ENCODE measurements at places on chromosomes 13 and 19.
A peak's percentile ranks its signal among the peaks of the same experiment; 100 is the strongest.

DNA sequence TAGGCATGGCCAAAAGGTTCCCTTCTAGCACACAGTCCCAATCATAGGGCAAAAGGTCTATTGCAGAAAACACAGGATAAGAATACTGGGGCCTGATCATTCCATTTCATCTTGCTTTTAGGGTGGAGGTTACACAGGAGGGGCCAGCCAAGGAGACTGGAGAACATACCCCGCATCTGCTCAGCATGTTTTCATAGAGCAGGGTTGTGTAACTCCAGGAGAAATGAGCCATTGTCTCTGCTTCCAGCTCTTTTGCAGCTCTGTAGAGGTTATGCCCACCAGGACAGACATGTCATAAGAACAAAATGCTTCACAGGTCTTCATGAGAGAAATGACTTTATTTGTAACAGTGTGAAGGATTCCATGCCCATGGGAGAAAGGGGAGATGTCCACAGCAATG lies 742.8 kb downstream of the DACH1 start:
- no peak for DNase-seq

DNA sequence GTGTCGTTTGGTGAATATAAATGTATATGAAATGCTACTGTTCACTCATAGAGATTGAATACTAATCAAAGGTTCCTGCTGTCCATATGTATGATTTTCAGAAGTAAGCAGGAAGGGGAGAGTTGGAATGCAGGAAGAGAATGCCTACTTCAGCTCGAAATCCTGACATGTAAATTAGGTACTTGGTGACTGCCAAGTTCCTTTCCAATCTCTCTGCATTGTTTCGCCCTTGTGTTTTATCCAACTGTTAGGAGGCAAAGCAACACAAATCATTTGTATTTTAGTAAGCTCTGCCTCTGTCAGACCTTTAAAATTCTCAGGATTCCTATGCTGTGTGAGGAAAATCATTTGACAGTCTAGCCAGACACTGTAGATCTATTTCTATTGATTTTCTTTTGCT lies 9.0 kb downstream of the STARD13 start:
- no peak for DNase-seq

DNA sequence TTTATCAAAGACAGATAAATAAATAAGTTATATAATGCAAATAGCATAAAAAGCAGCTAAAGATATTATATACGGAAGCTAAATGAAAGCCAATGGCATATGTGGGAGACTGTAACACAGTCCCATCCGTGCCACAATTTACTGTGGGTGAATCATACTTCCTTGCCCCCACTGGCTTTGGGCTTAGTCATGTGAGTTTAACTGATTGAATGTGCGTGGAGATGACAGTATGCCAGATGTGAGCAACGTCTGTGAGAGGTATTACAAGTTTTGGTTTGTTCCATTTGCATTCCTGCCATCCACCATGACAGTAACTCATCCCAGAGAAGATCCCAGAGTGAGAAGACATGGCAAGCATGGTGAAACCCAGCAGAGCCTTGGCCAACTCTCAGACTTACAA lies 340.0 kb downstream of the SUCLA2 start:
- DNase-seq: no peak

DNA sequence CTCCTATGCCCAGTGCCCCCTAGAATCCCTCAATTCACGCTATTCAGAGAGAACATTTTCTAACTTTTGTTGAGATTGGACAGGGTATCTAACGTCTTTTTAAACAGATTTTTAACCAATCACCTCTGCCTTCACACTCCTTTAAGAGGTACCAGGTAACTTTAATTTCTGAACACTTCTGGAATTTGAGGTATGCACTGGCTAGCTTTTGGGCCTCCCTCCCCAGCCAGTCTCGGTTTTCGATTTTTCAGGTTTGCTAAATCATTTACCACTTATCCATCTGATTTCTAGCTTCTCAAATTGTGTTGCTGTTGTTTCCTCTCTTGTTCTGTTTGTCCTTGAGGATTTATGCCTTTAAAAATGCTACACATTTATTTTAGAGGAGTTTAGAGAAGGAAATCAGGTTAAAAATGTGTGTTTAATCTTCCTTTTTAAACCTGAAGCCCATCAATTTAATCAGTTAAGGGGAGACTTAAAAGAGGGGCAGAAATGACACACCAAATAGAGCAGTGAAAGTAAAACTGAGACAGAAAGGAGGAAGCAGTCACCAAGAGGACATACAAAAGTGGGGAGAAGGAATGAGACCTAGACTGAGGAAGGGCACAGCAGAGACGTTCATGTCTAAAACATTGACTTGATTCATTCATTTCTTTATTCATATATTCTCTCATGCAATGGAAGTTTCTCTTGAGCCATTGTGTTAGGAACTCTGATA lies 139.6 kb upstream of the HTR2A start:
- DNase-seq: no peak

- peak; percentile 32 for DNase-seq
These were observed 3.9 kb upstream of the PLPP2 start for GRCh38 chr19:294946-295686.

DNA sequence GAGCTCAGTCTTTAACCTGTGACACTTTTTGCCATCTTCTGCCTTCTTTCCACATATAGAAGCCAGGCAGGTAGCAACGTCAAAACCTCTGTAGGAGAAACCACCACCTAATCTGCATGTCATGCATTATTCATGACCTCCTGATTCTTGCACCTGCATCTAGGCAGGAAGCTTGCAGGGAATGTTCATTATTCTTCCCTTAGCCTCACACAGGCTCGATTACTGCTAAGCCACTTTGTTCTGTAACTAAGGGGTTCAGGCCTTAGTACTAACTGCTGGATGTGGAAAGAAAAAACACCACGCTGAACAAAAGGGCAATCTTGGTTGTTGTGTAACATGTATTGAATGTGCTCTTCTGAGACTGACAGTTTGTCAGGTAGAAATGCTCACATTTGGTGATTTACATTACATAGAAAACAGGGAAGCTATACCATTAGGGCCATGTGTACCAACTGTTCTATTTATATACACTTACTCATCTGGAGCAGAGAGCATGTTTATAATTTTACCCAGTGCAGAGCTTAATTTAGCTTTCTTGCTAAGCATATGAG lies 366.9 kb downstream of the KLF12 start:
- no peak for DNase-seq

DNA sequence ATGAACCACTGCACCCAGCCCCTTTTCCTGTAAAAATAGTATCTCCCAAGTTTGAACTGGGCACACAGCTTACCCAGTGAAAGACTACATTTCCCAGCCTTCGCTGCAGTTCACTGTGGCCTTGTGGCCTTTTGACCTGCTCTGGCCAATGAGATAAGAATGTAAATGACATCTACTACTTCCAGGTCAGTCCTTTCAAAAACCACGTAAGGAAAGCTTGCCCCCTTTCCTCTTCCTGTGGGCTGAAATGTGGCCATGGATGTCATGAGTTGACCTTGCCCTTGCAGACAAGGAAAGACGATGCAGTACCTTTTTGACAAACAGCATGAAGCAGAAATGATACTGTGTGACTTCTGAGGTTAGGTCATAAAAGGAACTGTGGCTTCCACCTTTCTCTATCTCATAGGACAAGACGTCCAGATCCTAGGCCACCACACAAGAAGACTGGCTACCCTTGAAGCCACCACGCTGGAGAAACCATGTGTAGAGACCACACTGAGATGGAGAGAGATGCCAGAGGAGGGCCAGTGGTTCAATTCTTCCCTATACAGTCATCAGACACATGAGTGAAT lies 19.9 kb downstream of the ACER1 start:
- no peak for DNase-seq

DNA sequence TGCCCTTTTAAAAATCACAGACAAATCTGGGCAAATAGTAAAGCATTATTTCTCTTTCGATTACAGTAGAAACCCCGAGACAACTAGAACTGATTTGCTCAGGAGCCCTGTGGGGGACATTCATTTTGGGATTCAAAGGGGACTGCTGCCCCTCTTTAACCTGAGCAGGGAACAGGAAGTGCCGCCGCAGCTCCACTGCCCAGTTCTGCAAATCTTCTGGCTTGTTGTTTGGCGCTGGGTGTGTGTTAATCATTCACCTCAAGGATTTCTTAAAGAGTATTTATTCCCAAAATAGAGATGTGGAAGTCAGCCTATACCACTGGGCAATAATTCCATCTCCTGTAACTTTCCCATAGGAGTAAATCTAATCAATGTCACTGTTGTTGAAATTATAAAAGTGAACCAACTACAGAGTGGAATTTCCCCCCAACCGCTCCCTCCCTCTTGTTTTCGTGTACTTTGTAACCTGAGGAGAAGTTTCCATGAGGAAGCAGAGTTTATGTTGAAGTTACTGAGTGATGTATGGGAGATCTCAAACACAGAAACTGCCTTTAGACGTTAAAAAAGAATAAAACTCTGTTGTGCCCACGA lies 515.8 kb downstream of the KLF12 start:
- DNase-seq: no peak

- DNase-seq: no peak
These were observed 36.7 kb upstream of the STK24 start for GRCh38 chr13:98613591-98613990.

GRCh38 chr19:8108560-8109445 lies 40.6 kb downstream of the FBN3 start:
- no peak for DNase-seq

DNA sequence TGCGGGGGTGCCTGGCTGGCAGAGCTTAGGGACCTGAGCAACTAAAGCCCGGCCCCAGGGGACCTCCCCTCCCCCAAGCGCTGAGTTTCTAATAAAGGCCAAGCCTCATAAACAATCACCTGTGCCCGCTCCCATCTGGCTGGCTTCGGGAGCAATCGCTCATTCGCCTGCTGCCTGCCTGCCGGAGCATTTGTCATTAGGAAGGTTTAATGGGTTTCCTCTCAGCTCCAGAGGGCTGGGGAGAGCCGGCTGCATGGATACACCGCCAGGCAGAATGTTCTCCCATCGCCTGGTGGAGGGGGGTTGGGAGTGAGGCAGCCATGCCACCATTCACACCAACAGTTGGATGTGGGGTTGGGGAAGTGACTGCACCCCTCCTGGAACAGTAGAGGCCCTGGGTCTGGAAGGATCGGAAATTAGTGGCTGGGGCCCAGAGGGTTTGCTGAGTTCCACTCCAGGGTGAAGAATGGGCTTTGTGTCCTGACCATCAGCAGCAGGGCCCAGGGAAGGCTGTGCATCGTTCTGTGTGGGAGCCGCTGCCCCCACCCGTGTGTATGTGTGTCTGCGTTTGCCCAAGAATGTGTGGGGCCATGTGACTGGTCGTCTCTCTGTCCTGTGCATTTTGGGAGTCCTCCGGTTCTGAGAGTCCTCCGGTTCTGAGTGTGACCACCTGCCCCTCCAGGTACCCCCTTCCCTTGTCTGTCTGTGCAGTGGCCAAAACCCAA lies 15.3 kb downstream of the PIN1 start:
- DNase-seq: no peak

DNA sequence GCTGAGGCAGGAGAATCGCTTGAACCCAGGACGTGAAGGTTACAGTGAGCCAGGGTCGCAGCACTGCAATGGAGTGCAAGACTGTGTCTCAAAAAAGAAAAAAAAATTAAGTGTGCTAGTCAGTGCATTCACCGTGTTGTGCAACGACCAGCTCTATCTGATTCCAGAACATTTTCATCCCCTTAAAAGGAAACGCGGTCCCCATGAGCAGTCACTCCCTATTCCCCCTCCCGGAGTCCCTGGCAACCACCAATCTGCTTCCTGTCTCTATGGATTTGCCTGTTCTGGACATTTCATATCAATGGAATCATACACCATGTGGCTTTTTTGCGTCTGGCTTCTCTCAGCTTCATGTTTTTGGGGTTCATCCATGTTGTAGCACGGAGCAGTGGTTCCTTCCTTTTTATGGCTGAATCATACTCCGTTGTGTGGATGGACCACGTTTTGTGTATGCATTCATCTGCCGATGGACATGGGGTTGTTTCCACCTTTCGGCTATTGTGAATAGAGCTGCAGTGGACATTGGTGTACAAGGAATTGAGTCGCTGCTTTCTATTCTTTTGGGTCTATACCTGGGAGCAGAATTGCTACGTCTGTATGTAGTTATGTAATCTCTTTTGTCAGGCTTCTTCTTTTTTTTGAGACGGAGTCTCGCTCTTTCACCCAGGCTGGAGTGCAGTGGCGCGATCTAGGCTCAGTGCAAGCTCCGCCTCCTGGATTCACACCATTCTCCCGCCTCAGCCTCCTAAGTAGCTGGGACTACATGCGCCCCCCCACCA lies 19.8 kb downstream of the MYO9B start:
- DNase-seq: no peak

- DNase-seq: no peak
These were observed 77.4 kb upstream of the LRCH1 start for GRCh38 chr13:46475541-46475991.

DNA sequence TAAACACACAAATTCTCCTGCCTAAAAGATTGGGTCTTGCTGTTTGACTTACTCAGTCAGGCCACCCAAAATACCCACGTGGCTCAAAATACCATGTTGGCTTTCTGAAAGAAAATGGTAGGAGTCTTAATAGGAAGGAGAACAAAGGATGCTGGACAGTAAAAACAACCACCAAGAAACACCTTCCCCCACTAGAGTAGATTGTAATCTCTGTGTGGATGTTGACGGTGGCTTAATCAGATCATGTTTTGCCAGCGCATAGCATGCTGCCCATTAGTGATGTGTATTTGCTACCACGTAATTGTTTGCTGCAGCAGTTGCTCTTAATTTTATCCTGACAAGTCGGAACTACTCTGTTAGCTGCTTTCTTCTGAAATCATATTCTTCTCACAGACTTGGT lies 1229.3 kb upstream of the SLC10A2 start:
- DNase-seq: no peak

- no peak for DNase-seq
These were observed 70.9 kb downstream of the TNFSF11 start for GRCh38 chr13:42644841-42645240.

DNA sequence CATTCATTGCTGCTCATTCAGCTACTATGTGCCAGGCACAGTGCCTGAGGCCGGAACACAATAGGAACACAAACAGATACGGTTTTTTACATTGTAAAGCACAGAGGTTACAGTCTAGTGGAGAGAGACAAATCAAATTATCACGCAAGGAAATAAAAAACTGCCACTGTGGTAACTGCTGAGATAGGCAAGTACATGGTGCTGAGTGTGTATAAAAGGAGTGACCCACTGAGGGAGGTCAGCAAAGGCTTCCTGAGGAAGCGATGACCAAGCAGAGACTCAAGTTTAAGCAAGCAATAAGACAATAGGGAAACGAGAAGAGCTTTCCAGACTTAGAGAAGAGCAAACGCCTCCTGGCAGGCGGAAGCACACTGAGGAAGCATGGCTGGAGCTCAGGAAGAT lies 56.4 kb downstream of the NUFIP1 start:
- no peak for DNase-seq
